ENCODE measurements at places on chromosomes 2 and 18.
A peak's percentile ranks its signal among the peaks of the same experiment; 100 is the strongest.

GRCh38 chr2:15702452-15702851 lies 110.8 kb downstream of the DDX1 start:
- DNase-seq = no peak

DNA sequence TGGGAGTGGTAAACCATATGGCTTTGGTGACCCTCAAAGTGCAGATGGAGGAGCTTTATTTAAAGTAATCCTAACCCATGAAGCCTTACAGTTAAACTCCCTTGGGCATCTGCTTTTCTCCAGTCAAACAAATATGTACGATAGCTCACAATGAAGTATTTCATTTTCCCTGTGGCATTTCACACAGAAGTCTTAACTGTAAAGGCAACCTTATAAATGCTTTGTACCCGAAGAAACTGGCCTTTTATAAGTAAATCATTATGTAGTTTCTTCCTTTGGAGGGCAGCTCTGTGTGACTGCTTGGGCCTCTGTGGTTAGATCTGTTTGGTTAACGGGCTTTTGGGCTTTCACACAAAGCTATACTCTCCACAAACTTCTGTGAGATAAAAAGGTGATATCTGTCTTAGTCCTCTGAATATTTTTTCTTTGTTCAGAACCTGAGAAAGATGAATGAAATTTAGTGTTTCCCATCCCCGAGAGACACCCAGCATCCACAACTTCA lies 46.6 kb downstream of the SCN1A start:
- DNase-seq = peak; percentile 16

DNA sequence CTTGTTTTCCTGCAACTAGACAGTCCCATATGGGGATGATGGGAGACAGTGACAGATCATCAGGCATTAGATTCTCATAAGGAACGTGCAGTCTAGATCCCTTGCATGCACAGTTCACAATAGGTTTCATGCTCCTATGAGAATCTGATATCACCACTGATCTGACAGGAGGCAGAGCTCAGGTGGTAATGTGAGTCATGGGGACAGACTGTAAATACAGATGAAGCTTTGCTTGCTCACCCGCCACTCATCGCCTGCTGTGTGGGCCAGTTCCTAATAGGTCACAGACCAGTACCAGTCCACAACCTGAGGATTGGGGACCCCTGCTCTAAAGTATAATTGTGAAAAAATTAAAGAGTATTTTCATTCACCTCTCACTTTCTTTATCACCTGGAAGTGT lies 23.6 kb upstream of the RAB1A start:
- DNase-seq = no peak

GRCh38 chr18:33495278-33495677 lies 54.8 kb upstream of the CCDC178 start:
- DNase-seq = peak; percentile 68

GRCh38 chr2:153461453-153461852 lies 17.1 kb downstream of the RPRM start:
- DNase-seq = no peak

- no peak for DNase-seq
These were observed 69.7 kb upstream of the FOSL2 start for GRCh38 chr2:28322981-28323396.

DNA sequence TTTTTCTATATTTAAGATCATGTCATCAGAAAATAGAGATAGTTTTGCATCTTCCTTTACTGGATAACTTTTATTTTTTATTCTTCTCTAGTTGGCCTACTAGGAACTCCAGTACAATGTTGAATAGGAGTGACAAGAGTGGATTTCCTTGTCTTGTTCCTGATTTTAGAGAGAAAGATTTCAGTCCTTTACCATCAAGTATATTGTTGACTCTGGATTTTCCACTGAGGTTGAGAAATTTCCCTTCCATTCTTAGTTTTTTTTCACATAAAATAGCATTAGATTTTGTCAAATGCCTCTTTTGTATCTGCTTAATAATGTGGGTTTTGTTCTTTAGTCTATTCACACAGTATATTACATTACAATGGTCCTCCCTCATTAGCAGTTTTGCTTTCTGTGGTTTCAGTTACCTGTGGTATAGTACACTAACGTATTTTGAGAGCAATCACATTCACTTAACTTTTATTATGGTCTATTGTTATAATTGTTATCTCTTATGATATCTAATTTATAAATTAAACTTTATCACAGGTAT lies 105.5 kb downstream of the THADA start:
- no peak for DNase-seq

GRCh38 chr2:152791979-152792378 lies 73.6 kb downstream of the ARL6IP6 start:
- DNase-seq = no peak

DNA sequence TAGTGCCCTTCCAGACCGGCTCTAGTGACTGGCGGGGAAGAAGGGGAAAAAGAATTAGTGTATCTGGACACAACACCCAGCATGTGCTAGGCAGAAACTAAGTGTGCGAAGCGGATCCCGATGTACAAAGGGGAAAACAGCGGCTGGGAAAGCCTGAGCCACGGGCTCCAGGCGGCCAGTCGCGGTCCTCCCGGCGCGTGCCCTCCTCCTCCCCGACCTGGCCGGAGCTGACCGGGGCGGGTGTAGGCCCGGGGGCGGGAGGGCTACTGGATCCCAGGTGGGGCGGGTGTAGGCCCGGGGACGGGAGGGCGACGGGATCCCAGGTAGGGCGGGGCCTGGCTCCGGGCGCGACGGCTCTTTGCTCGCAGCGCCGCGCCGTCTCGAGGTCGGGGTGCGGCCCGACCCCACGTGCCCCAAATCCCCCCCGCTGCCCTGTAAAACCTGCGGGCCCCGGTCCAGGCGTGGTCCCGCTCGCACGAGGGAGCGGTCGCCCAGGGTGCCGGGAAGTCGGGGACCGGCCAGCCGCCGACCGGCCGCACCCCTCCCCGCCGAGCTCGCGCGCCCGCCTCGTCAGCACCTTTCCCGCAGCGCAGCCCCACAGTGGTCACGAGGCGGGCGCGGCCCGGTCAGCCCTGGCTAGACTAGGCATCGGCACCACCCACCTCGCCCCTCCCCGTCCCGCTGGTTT lies 48.8 kb downstream of the C2orf42 start:
- DNase-seq = peak; percentile 78

GRCh38 chr2:31008561-31009114 lies 129.6 kb downstream of the GALNT14 start:
- DNase-seq = no peak

GRCh38 chr2:159226059-159226461 lies 60.4 kb downstream of the WDSUB1 start:
- DNase-seq = peak; percentile 9

DNA sequence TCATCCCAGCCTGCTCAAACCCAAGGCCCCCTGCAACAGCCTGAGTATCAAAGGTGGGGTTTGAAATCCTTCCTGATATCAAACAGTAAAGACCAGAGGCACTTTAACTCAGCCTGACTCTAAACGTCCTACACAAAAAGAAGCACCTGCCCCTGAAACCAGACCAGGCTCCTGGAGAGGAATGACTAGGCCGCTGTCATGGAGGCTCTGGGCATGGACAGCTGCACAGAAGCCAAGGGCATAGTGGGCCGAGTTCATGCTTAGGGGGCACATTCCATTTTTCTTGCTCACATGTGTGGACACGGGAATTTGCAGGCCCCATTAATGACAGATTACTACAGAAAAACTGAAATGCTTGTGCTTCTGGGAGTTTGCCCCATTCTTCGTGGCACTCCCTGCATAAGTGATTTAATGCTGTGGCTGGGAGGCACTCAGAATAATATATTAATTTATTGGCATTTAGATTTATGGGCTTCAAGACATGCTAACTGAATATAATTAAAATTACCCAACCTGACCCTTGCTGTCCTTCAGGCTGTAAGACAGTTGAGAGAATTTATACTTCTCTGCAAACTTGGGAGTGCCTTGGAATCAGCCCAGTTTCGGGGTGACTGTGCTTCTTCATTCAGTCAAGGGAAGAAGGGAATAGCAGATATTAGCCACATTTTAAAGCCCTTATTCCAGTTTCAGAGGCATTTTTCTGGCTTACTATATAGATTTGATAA lies 105.5 kb downstream of the GYPC start:
- no peak for DNase-seq

GRCh38 chr2:62040926-62041325 lies 135.5 kb downstream of the COMMD1 start:
- DNase-seq = peak; percentile 16

DNA sequence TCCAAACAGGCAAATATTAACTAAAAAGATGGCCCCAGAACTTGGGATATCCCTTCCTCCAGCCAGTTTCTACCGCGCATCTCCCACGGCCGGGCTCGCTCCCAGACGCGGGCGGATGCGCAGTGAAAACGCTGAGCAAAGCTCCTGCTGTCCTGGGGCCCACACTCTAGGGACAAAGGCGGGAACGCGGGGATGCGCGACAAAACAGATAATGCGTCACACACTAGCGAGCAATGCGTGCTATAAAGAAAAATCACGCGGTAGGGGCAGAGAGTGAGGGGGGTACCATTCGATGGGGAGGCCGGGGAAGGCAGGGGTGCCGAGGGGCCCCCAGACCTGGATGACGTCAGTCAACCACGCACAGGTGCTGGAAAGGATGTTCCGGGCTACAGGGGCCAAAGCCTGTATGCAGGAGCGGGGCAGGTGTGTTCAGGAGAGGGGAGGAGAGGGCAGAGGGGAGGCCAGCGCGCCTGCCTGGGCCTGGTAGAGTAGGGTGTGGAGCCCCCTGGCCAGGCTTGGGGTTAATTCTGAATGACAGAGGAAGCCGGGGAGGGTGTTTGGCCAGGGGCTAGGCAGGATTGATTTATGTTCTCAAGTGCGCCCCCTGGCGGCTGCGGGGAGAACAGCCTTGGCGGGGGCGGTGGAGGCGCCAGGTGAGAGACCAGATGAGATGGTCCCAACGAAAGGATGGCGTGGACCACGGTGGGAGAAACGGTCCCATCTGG lies 14.9 kb upstream of the ITM2C start:
- peak; percentile 60 for DNase-seq

GRCh38 chr2:69060938-69061501 lies 48.0 kb downstream of the ANTXR1 start:
- no peak for DNase-seq

GRCh38 chr2:71517851-71518250 lies 64.5 kb downstream of the DYSF start:
- DNase-seq = no peak

GRCh38 chr18:44171301-44171700 lies 509.4 kb upstream of the SETBP1 start:
- DNase-seq = no peak

DNA sequence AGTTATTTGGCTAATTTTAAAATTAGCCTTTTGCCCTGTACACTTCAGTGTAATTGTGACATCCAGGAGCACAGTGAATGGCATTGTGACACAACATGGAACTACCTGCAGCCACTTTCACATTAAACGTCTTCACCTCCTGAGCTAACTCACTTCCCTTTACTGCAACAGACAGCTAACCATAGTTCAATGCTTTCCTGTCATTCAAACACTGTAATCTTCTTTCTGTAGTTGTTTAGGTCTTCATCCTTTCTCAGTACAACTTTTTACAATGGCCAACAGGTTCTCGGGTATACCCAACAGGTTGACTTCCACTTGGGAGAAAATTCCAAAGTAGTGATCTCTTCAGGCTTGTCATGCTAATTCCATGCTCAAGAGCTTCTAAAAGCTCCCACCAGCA lies 8.6 kb upstream of the AGPS start:
- DNase-seq = no peak

- peak; percentile 83 for DNase-seq
These were observed 62.2 kb upstream of the RTN4 start for GRCh38 chr2:55112229-55113031.

GRCh38 chr2:217192366-217192765 lies 332.5 kb upstream of the TNP1 start:
- DNase-seq = no peak

DNA sequence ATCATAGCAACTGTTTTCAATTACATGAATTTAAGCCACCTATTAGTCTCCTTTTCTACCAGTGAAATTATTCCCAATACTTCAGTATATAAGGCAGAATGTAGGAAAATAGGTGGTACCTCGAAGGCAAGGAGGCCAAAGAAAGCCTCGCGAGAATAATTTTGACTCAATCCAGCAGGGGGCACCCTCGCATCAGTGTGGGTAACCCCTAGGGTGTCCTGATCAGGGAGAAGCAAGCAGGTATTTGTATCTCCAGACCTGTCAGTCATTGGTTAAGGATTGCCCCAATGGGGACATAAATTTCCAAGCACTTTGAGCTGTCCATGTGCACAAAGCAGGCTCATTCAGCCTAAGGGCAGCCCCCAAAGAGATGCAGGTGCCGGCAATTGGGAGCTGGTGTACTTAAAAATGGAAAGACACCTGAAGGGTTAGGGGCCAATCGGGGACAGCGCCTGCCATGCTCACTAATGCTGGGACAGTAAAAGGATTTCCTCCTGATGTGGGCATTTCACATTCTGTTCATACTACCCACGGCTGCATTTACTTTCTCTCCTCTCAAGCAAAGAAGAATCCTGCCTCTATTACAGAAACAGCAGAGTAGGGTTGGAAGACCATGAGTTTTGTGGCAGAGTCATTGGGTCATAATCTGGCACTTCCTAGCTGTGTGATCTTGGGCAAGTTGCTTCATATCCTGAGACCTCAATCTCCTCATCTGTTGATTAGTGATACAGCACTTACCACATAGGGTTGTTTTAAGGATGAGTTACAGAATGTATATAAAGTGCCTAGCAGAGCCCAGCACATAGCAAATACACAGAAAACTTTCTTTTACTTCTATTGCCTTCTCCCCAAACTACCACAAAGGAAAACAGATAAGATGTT lies 136.1 kb downstream of the ICOS start:
- peak; percentile 55 for DNase-seq

DNA sequence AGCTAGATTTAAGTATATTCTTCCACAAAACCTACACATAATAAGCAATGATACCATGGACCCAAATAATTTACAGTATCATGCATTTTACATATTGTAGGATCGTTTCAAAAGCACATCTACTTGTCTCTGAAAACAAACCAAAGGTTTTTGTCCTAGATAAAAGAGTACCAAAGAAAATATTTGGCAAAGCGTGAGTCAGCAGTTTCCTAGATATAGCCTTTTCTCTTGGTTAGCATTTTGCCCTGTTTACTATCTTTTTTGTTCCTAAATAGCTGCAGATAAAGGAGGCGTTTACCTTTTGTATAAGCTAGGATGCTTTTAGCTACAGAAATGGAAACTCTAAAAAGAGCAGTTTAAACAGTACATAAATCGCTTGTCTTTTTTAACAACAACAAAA lies 305.8 kb upstream of the GULP1 start:
- DNase-seq = peak; percentile 61

Data from OCI-M1 (cell line).